Cardiac fibroblast (primary cell): ENCODE measurements at places on chromosomes 7 and 10.

GRCh38 chr10:130190737-130191115 lies 54.5 kb downstream of the GLRX3 start:
- DNase-seq: no peak

- DNase-seq: no peak
Observed at GRCh38 chr10:50152792-50153272, 85.1 kb downstream of the WASHC2A start.

DNA sequence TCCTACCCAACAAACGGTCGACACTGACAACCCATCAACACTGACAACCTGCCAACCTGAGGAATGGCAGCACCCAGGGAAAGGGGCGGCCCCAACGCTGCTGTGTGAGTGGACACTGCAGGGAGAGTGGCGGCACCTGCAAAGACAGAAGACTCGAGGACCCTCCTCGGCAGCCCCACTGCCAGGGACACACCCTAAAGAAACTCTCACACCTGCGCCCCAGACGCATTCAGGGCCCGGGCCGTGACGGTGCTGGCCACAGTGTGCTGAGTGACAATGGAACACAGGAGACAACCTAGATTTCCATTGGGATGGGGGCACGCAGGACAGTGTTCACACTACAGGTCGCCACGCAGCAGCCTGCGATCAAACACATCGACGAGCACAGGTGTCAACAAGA lies 3.6 kb downstream of the CAMK2B start:
- no peak for DNase-seq

DNA sequence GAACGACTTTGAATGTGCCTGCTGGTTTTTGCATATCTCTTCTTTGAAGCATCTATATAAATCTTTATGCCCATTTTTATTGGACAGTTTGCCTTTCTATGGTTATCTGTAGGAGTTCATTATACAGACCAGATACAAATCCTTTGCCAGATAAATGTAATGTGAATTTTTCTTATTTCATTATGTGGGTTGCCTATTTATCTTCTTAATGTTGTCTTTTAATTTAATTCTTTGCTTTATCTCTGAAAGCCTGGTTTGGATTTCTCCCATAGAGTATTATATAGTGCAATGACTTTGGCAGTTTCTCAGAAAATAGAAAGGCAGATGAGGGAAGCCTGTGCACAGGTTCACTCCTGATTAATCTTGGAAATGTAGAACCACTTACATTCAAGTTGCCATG lies 1025.1 kb downstream of the GRM8 start:
- DNase-seq: no peak

- no peak for DNase-seq
Observed at GRCh38 chr7:70405241-70405640, 726.7 kb upstream of the GALNT17 start.

- no peak for DNase-seq
Observed at GRCh38 chr10:125257521-125258108, 97.3 kb upstream of the CTBP2 start.

GRCh38 chr10:90407131-90407530 lies 450.7 kb downstream of the HTR7 start:
- peak; percentile 76 for DNase-seq

DNA sequence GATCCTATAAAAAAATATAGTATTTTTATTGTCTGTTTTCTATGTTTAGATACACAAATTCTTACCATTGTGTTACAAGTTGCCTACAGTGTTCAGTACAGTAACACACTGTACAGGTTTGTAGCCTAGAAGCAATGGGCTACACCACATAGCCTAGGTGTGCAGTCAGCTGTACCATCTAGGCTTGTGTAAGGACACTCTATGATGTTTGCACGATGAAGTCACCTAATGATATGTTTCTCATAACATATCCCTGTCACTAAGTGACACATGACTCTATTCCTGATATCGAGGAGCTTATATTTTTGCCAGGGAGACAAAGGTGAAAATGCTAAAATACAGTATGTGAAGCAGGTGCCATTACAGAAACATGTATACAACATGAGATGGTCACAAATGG lies 18.6 kb downstream of the ZNF25 start:
- no peak for DNase-seq

GRCh38 chr10:69242040-69242851 lies 22.1 kb downstream of the HKDC1 start:
- DNase-seq: peak; percentile 40

GRCh38 chr10:106450966-106451365 lies 713.5 kb downstream of the SORCS1 start:
- DNase-seq: no peak

GRCh38 chr10:16490511-16490910 lies 31.2 kb downstream of the C1QL3 start:
- no peak for DNase-seq

GRCh38 chr10:22285130-22285529 lies 31.1 kb upstream of the COMMD3 start:
- no peak for DNase-seq

- DNase-seq: peak; percentile 62
Observed at GRCh38 chr7:126702242-126703016, 550.3 kb downstream of the GRM8 start.

DNA sequence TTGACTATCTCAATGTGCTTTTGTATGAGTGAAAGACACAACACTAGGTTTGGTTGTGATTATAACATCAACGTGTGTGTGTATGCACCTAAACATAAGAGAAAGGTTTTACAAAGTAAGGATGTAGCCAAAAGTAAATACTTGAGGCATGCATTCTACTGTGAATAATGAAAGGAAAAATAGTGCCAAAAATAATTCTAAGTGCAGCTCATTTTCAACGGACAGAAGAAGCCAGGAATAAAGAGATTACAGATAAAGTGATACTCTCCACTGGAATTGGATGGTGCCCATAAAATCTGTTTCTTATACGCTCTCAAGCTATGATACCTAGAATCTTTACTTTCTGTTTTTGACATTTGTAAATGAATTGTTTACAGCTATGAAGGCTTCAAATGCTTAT lies 135.0 kb upstream of the TMEM72 start:
- DNase-seq: no peak

DNA sequence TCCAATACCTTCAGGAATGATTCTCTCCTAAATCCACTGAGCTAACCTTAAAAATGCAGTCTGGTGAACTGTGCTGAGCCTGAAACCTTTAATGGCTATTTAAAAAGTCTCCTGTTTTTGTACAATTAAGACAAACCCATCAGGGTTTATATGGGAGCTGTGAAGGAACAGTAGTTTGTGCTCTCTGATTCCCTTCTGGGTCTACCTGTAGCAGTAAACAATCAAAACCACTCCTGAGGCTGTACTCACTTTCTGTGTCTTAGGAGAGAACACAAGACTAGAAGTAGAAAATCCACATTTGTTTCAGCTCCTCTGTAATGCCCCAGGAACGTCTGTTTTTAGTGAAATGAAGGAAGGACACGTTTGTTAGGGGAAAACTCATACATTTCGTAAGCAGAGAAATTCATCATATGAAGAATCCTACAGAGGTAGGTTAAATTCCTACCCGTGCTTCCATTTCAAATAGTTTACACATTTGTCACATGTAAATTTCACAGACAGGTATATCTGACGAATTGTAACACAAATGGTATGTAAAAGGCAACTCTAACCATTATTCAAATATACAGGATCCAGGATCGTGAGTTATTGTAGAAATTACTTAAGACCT lies 2.6 kb downstream of the CUX1 start:
- no peak for DNase-seq

- no peak for DNase-seq
Observed at GRCh38 chr7:57772126-57772924, 322.3 kb downstream of the ZNF716 start.

DNA sequence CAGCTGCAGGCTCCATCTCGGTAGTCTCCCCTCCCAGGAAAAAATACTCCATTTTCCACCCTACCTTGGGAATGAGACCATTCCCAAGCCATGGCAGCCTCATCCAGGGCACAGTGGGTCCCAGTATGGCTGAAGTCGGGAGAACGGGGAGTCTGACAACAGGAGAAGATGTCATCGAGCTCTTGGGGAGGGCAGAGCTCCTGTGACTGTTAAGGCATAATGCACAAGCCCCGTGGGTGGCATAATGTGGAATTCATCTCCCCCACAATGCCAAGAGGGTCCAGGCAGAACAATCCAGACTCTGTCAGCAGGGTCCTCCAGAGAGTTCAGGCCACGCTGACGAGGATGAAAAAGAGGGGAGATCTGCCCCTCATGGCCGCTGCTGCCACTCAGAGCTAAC lies 279.4 kb downstream of the PLXNA4 start:
- DNase-seq: no peak

DNA sequence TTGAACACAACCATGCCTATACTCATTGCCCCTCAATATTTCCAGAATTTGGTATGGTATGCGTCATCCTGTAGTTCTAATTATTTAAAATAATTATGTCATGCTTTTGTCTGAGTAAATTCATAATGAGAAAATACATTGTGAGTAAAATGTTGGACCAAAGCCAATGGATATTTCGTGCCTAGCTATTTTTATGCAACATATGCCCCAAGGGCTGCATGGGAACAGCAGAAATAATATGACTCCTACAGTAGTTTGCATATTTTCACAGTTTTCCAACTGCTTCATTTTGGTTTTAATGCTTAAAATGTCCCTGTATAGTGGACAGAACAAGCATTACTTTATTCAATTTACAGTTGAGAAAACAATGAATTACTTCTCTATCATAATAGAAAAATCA lies 1115.6 kb upstream of the GHITM start:
- DNase-seq: no peak

GRCh38 chr10:122492006-122492405 lies 30.7 kb downstream of the HTRA1 start:
- no peak for DNase-seq

DNA sequence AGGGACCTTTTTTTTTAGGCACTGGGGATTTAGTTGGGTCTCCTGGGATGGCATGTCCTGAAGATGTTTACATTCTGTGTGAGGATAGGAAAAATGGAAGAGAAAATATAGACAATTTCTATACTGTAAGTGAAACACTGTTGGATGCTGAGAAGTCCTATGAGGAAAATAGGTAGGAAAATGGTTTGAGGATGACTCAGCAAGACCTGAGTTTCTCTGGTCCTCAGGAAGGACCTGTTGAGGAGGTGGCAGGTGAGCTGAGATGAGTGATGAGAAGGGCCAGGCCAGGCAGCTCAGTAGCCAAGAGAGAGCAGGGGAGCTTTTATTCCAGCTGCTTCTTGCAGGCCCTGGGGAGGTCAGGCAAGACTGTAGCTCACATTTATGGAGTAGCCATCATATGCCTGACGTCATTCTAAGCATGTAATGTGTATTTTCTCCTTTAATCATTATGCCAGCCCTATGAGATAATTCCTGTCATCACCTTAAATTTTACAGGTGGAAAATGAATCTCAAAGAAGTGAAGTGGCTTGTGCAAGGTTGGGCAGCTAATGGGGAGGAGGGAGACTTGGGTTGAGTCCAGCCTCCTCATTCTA lies 19.1 kb upstream of the LRRC18 start:
- no peak for DNase-seq

DNA sequence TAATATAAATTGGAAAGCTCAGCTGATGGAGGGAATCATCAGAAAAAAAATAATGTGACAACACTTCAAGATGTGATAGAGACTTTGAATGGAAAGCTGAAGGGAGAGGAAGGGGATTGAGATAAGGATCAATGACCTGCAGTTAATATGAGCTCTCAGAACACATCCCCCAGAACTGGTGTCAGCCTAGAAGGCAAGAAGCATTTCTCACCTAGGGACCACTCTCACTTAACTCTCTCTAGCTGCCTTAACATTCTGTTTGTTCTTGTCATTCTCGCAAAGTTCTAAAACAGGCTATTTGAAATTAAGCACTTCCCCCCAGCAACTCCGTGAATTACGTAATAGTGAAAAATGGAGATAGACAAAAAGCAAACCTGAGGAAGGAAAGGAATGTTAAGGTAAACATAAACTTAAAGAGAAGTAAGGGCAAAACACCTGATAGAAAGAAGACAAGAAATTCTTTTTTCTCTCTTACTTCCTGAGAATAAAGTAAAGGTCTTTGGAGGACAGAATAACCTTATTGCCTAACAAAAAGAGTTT lies 1.2 kb upstream of the MPP7 start:
- DNase-seq: no peak

GRCh38 chr10:128254476-128254875 lies 128.3 kb upstream of the MKI67 start:
- no peak for DNase-seq

GRCh38 chr7:46352004-46352954 lies 431.2 kb upstream of the IGFBP3 start:
- DNase-seq: peak; percentile 76

- no peak for DNase-seq
Observed at GRCh38 chr7:134785842-134786241, 6.4 kb downstream of the CALD1 start.

GRCh38 chr7:1543826-1544177 lies 12.2 kb downstream of the TMEM184A start:
- DNase-seq: no peak

GRCh38 chr7:80884511-80885195 lies 34.2 kb downstream of the SEMA3C start:
- no peak for DNase-seq

GRCh38 chr7:84735677-84736076 lies 451.2 kb downstream of the SEMA3D start:
- DNase-seq: no peak

DNA sequence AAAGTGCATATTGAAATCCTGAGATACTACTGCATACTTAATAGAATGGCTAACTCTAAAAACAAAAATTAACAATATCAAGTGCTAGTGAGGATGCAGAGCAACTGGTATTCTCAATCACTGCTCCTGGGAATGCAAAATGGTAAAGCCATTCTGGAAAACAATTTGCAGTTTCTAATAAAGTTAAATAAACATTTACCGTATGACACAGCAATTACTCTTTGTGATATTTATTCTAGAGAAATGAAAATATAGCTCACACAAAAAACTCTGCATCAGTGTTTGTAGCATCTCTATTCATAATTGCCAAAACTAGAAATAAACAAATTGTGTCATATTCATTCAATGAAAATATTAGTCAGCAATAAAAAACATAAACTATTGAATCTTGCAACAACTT lies 255.0 kb upstream of the DKK1 start:
- DNase-seq: no peak

DNA sequence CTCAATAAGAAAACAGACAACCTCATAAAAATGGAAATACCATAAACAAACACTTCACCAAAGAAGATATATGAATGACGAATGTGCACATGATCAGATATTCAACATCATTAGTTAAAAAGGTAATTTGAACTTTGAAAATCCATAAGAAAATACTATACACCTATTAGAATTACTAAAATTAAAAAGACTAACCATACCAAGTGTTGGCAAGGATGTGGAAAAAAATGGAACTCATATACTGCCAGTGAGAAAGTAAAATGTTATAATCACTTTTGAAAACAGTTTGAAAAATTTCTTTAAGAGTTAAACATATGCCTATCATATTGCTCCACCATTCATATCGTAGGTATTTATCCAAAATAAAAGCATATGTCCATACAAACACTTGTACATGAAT lies 37.1 kb downstream of the EBLN1 start:
- no peak for DNase-seq

DNA sequence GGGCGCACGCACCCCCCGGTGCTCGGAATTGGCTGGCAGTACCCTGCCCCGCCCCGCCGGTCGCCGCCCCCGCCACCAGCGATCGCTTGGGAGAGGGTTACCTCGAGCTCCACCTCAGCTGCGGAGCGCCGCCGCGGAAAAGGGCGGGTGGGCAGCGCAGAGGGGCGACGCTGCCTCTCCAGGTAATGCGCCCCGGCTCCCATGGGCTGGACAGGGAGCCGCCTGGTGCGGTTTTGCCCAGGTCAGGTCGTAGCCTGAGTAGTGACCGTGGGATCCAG lies 1.3 kb downstream of the PFKFB3 start:
- no peak for DNase-seq

- DNase-seq: no peak
Observed at GRCh38 chr10:86300931-86301830, 65.4 kb downstream of the GRID1 start.

GRCh38 chr7:103387242-103387641 lies 39.8 kb downstream of the PSMC2 start:
- DNase-seq: no peak
